T-helper 17 cell (primary cell): ENCODE measurements at places on chromosomes 6 and 20.

DNA sequence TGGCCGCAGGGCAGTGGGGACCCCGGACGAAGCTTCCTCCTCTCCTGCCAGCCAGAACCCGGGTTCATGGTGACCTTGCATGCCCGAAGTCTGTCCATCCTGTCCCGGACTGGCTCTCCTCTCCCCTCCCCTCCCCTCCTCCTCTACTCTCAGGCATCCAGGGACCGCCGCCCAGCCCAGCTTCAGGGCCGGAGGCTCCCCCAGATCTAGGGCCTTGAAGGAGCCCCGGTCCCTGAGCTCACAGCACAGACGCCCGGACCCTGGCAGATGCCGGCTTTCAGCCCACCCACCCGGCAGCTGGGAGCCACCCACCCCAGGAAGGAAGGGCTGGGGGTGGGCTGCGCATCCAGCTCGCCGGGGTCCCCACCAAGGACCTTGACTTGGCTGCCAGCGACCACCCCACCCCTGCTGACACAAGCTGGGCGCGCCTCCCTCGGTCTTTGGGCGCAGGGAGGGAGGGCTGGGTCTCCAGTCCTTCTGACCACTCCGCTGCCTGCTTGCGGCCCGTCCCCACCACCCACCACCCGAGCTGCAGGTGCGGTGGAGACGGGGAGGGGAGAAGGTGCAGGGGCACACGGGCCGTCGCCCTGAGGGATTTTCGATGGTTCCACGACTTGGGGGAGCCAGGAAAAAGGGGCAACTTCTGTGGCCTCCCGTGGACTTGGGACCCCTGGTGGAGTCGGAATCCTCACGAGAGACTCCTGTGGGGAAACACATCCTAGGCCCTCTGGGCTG is 5.8 kb upstream of the ABHD16B start:
- DNase-seq, result no peak

DNA sequence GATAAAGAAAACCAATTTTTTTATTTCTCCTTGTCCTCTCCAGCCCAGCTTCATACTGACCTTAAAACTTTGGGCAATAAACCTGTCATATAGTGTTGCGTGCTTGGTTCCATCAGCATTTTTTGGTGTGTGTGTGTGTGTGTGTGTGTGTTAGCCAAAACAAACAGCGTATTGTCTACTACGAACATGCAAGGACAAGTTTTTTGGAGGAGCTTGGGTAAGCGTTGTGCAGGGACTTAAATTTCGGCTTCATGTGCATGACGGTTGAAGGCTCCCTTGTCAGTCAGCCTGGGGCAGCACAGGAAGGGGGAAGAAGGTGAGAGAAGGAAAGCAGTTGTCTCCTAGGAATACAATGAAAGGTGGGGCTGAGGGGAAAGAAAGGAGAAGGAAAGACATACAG is 62.0 kb upstream of the PAX1 start:
- DNase-seq, result no peak

DNA sequence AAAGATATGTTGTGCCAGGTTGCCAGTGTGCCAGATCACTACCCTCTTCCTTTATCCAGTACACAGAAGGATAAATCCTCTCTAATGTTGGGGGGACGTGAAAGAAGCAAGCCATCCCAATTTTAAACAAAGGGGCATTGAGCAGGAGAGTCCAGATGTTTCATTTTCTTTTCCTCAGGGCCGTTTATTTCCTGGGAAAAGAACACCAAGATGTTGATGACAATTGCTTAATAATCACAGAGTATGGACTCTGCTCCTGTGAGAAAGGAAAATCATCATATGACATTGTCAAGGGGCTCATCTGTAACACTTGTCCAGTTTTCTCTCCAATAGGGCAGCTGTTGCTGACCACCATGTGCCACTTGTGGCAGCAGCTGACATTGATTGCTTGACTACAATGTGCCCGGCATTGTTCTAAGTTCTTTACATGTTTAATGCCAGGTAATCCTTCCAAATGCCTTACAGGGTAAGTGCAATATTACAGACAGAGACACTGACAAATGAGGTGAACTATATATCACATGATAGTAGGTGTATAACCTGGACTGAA is 161.4 kb downstream of the CD109 start:
- no peak for DNase-seq

GRCh38 chr6:43178150-43178549 is 3.8 kb upstream of the CUL9 start:
- no peak for DNase-seq

- DNase-seq, result no peak
Observed at GRCh38 chr6:160398674-160399271, 50.6 kb downstream of the SLC22A3 start.

GRCh38 chr6:11584244-11584643 is 46.7 kb downstream of the TMEM170B start:
- no peak for DNase-seq

- no peak for DNase-seq
Observed at GRCh38 chr6:3510617-3511016, 53.8 kb upstream of the SLC22A23 start.

GRCh38 chr6:108902382-108902792 is 54.2 kb downstream of the ARMC2 start:
- no peak for DNase-seq

DNA sequence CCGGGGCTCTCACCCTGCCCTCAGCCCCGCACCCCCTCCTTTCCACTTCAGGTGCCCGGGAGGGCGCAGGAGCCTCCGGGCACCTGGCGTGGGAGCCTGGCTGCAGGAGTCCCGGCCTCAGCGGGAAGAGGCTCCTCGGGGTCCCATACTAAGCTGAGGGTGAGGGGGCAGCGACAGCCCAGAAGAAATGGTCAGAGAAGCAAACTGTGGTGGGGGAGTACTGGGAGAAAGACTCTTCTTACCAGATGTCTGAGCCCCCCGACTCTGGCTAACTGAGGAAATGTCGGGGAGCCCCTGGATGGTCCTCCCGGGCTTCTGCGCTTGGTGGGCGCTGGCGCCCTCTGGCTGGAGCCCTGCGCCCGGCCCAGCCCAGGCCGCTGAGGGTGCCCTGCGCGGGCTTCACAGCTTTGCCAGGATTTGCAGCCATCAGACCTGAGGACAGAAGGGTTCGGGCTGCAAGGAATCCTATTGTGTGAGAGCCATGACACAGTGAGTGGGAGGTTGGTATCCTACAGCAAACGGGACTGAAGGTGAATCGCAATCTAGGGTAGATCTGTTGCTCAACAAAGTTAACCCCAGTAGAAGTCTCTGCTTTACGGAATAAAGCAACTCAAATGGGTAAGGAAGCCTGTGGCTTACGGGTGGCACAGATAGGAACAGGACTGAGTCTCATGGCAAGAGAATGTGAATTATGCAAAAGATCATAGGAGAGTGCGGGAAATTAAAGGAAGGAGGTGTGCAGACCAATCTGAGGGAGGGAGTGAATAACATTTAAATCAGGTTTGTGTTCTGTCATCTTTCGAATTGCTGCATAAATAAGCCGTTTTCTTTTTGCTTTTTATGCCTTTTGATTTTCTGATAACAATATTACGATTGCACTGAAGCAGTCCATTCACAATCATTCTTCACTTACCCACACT is 639 bp upstream of the RCAN2 start:
- no peak for DNase-seq

DNA sequence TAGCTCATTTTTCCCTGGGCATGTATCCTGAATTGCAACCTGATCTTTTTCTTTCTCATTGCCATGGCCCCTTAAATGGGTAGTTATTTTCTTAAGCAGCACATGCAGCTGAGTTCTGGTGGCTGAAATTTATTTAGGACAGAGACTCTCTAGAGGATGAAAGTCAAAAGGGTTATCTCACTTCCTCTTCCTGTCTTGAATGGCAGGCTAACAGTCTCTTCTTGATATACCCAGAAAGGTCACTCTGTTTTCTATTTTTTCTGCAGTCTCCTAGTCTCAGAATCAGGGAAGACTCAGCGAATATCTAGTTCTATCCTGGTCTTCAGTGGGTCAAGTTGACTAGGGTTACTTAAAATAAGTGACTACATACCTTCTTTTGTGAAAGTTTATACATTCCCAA is 243.3 kb downstream of the EPHA7 start:
- no peak for DNase-seq

DNA sequence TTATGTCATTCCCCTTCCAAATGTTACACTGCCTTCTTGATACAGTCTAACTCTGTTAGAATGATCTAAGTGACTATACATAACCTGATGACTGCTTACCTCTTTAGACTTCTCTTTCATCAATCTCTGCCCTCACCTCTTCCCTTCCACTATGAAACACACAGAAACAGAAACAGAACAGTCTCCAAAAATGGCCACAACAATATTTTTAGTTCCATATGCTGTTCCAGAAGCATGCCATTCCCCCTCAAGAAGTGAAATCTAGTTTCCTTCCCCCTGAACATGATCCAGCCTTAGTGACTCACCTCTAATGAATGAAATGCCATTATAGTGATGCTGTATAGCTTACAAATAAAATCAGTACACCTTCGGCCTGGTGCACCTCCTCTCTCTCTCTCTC is 229.3 kb upstream of the TENT5A start:
- no peak for DNase-seq

- DNase-seq, result no peak
Observed at GRCh38 chr20:25293910-25294458, 46.1 kb downstream of the PYGB start.

DNA sequence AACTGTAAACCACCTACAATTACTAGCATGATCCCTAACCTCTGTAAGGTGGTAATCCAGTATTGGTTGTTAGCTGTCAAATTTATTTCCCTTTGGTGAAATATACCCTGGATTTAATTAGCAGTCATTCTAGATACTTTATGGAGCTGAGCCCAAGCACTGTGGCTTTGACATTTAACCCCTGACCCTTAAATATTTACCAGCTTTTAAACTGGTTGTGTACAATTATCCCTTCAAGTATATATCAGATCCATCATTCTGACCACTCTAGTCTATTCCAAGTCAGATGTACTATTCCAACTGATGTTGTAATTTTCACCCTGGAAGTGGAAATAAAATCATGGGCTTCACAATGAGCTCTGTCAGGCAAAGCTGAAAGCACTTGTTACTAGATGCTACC is 229.6 kb downstream of the FOXC1 start:
- no peak for DNase-seq

GRCh38 chr20:17640146-17640874 is 41.7 kb downstream of the RRBP1 start:
- no peak for DNase-seq

DNA sequence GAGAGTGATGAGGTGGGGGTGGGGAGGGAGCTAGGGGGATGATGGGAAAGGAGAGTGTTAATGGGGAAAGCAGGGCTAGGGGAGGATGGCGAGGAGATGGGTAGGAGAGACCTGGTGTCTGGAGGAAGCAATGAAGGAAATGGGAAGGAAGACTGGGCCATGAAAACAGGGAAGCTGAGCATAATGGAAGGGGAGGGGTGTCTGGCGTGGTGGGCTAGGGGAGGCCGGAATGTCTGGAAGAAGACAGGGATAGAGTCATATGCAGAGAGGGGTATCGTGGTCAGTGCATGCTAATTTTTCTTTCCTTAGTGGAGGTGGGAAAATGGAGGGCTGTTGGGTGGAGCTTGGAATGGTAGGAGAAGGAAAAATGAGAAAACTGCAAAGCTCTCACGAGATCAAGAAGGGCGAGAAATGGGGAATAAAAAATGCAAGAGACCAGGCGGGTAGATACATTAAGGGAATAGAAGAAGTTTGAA is 423 bp downstream of the KLHDC3 start:
- no peak for DNase-seq

DNA sequence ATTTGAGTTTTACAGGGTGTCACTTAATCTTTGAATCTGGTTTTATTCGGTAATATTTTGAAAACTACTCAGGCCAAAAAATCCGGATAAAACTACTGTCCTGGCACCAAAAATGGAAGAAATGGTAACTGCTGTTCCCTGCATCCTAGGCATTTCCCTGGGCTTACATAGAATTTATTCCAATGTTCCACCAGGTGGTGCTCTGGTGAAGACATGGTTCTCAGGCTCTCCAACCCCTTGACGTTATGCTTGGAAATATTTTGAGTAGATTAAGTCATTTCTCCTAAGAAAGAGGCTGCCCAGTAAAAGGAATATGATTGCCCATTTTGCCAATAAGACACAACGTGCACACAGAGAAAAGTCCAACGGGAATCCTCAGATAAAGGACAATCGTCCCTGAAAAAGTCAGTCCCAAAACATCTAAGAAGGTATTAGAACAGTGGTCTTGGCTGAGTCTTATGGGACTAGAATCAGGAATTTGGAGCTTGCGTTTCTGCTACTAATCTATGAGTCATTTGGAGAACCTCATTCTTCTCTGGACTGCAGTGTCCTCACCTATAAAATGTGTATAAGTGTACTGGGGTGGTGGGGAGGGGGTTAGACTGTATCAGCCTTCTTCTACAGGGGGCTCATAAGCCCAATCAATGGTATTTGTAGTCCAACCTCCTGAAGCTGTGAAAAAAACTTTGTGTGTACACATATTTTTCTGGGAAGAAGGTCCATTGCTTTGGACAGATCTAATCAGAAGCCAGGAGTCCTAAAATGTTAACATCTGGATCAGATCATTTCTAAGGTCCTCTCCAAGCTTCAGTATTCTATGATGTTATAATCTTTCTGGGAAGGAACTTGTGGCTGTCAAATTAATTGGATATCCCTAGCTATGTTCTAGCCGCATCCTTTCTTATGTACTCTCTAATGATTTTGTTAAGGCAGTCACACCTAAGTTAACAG is 131.0 kb upstream of the BMP2 start:
- DNase-seq, result no peak

GRCh38 chr6:74058606-74059005 is 362.6 kb downstream of the CD109 start:
- no peak for DNase-seq

DNA sequence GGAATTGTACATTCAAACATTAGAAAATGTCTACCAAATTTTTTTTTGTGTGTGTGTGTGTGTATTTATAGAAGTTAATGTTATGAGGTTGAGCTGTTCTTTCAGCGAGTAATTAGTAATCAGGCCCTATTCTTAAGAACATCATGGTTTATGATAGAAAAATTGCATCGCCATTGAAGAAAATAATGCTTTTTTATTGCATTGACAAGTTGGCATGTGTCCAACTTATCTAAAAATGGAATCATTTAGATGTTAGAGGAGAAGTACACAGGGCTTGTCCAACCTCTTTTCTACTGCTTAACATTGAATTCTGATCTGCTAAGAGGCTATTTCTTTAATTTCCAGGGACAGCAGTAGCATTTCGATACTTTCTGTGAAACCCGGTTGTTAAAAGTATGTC is 61.6 kb upstream of the ADGRG6 start:
- no peak for DNase-seq

GRCh38 chr6:14818422-14818884 is 427.4 kb upstream of the JARID2 start:
- DNase-seq, result no peak
